Left lobe of liver (tissue), 2 donors: ENCODE measurements at places on chromosomes 7 and 10.

DNA sequence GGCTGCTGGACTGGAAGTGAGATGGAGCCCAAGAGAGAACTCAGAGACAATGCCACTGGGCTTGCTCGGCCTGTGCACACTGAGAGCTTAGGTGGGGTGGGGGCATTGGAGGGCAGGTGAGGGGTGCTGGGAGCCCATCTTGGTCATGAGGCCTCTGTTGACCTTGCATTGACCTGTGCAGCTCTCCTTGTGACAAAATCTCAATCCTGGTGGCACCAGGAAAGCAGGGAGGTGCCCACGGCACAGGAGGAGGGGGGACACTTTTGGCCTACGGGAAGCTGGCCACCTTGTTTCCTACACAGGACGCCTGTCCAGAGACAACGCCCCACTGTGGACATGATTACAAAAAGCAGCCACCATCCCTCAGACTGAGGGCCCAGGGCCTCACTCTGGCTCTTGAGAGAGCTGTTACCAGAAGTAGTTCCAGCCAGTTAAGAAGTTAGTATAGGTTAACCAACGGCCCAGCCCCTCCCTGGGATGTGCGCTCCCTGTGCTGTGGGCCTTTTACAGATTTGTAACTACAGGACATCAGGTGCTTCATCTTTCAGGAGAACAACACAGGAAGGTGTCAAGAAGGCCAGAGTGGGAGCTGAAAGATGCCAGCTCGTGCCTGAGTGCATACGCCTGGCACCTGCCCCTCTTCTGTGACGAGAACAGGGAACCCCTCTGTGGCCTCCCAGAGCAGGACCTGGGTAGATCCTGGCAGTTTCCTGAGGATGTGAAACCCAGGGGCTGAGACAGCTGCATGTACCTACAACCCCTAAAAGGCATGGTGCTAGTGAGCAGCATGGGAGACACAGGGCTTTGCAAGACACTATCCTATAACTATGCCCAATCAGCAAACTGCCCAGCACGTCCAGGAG is 10.3 kb downstream of the PKD1L1 start:
- no peak for DNase-seq

GRCh38 chr10:122541541-122542002 is 19.0 kb upstream of the DMBT1 start:
- DNase-seq, result no peak

DNA sequence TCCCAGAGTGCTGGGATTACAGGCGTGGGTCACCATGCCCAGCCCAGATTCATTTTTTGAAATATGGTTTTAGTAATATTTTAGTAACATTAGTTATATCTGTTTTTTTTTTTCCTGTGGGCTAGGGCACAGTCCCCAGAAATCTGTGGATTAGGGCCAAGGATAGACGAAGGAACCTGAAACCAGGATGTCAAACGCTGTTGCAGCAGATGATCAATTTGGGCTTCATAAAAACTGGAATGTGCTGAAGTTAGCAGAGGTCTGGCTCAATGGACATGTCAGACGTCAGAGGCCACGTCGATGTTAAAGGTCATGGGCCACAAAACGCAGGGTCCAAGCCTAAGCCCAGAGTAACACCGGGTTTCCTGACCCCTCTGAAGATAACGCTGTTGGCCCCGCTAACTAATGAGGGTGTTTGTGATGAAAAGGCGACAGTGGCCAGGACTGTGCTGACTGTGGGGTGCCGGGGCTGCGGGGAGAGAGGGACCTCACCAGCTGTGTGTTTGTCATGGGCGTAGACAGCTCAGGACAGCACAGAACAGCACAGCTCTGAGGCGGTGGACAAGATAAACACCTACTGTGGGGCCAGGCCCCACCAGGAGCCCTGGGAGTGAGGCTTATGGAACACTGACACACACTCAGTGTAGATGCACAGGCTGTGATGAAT is 23.8 kb upstream of the GTPBP4 start:
- DNase-seq, result no peak

DNA sequence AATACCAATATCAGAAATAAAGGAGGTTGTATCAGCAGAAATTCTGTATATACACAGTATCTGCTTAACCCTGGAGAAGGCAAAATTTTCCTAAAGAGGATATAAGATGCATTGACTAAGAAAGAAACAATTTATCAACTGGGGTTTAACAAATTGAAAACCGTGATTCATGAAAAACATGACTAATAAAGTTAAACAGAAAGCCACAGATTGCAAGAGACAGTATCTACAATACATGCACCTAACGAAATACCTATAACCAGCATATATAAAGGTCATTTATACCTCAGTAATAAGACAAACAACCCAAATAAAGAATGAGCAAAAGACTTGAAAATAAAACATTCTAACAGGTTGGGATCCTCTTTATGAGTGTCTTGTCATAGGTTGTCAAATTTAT is 101.8 kb downstream of the IQUB start:
- no peak for DNase-seq

- DNase-seq, result no peak
Observed at GRCh38 chr10:109696981-109697775, 226.1 kb downstream of the XPNPEP1 start.
